Activated naive CD8-positive, alpha-beta T cell treated with anti-CD3 and anti-CD28 coated beads, Interleukin-2, amount 50 U/mL, for 16 hours (primary cell): ENCODE measurements at places on chromosomes 12 and 14.

DNA sequence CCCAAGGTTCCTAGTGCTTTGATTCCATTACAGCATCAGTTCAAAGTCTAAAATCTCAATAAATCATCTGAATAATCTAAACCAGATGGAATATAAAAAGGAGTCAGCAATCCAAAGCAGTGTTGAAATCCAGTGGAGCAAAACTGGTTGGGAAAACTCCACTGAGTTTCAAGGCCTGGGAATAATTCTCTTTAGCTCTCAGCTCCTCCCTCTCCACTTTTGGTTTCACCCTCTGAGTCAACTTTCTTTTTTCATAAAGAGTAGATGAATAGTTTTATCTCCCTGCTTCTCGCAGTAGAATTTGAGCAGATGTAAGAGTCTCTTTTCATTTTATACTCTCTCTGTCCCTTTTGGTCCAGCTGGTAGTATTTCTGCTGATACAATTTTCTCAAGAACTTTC, 338.6 kb downstream of the APAF1 start:
- no peak for DNase-seq

GRCh38 chr14:95356245-95356869, 36.6 kb upstream of the CLMN start:
- no peak for DNase-seq

- DNase-seq, result no peak
Observed at GRCh38 chr12:108181095-108181454, 52.0 kb downstream of the WSCD2 start.

DNA sequence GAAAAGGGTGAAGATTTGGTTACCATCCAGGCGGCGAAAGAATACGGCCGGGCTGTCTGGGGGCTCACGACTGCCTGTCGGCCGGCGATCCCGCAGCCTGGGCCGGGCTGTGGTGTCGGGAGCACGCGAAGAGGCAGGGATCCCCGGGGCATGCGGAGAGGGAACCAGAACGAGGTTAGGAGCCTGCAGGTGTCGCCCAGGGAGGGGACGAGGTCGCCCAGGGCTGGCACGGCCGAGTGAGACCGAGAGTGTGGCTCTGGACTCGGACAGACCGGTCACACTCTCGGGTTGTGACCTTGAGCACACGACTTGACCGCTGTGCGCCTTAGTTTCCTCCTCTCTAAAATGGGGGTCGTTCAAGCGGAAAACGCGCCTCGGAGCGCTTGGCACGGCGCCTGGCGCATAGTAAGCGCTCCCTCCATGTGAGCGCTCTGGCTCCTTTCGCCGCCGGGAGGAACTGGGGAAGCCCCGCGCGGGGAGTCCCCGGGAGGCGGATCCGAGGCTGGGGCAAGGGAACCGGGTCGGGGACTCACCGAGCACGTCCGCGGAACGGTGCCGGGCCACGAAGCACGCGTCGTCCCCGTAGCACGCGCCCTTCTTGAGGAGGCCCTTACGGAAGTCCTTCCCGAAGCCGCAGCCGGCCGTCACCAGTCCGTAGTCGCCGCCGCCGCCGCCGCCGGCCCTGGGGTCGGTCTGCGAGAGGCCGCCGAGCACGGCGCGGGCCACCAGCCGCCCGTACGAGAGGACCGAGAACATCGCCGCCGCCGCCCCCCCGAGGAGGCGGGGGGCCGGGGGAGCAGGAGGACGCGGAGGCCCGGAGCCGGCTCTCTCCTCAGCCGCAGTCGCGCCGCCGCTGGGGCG, 612 bp downstream of the PPTC7 start:
- DNase-seq, result peak; percentile 59

DNA sequence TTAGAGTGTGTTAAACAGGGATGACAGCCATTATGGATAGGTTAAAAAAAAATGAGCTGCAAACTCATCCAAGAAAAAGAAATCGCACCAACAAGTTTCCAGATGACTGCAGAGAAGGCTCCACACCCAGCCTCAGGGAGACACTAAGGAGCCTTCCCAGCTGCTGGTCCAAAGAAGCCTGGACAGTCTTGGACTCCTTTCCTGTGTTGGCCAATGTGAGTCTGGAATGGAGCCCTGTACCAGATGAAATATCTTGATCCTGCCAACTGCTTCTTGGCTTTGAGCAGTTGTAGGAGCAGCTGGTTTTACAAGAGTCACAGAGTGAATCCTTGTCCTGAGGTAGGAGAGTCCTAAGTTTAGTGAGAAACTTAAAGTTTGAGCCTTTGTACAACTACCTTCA, 44.5 kb downstream of the SLC38A1 start:
- no peak for DNase-seq
